ENCODE measurements at places on chromosomes 4 and X.

- DNase-seq: no peak
Measured at GRCh38 chrX:57915680-57916079, 5.4 kb upstream of the ZXDA start.

DNA sequence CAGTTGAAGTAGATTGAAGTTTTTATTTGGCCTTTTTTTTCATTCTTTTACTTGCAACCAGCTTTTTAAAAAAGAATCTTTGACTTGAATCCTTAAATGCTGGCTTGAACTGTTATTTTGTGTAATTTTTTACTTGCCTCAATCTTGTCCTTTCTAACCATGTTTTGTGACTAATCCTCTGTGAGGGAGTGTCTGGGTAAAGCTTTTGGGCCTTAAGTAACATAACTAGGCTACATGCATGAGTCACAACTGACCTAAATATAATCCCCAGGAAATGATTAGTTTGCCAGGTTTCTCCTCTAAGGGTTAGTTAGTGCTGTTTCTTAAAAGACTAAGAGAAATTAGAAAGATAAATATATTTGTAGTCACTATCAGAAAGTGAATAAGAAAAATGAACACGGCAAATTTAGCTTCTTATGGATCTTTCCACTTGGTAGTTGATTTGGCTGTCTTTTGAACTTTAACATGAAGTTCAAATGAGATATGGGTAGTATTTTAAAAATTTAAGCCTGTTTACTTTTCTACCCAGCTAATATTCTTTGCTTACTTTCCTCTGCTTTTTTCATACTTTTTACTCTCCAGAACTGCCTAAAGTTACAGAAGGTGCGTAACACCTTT, 13.0 kb downstream of the EXOC1 start:
- DNase-seq: peak; percentile 92

DNA sequence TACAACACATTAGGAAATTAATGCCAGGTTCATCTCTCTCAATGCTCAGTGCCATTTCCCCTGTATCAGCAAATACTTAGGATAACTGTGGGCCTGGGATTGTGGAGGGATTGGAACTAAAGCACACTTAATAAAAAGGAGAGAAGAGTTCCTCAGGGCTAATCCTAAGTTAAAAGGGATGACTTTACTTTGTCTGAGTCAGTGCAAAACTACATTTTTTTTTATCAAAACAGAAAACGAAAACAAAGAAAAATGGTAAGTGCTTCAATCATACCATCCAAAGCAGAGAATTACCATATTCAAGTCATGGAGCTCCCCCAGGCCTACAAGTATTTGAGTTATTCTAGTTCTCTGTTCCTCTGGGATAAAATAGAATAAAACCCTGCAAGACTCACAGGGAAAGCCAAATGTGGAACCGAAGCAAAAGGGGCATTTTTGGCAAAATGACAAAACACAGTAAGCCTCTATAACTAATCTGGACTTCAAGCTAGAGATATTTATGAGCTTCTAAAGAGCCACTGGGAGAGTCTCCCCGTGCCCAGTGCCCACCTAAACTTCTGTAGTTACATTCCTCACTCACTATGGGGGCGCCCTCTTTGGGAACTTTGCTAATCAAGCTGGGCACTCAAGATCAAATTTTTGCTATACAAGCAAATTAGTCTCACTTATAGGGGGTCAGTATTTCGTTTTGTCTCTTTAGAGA, 53.4 kb downstream of the PALLD start:
- DNase-seq: no peak

- DNase-seq: no peak
Measured at GRCh38 chr4:181529537-181529936, 713.7 kb upstream of the TENM3 start.

DNA sequence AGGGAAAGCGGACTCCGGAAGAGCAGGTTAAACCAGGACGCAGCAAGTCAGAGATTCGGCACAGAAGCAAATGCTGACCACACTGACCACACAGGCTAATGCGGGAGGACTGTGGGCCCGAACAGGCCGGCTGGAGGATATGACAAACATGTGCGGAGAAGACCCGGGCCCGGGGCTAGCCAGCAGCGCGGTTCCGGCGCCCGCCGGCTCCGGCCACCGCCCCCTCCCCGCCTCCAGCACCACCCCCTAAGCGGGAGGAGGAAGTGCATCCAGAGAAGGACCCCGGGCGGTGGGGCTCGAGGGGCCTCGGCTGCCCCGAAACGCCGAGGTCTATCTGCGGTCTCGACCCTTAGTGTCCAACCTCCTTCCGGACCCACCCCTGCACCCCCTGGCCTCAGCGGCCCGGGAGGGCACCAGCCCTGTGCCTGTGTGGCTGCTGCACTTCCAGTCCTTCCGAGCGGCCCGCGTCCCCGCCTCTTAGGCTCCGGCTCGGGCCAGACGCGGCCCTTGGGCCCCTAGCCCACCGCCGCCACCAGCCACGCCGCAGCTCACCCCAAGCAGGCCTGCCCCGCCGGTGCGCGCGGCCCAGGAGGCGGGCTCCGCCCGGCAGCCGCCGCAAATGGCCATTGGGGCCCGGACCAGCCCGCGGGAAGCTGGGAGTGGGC, 2.1 kb downstream of the ELOVL6 start:
- peak; percentile 19 for DNase-seq

- DNase-seq: no peak
Measured at GRCh38 chrX:104567506-104567905, 1.5 kb downstream of the IL1RAPL2 start.

DNA sequence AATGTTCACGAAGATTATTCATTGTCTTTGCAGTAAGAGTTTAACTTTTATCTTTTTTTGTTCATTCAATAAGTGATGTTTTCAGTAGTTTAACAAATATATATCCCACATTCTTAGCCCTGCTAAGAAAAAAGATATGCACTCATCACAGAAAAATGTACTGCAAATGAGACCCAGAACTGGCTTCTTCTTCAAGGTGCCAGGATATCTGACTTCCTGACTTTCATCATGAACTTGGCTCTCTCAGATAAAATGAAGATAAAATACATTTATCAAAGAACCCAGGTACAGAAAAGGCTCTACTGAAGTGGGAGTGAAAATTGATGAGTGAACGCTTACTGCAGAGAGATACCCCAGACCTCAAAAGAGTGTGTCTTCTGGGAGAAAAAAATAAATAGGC, 177.8 kb upstream of the DKK2 start:
- no peak for DNase-seq

GRCh38 chr4:84531689-84532088, 32.6 kb upstream of the NKX6-1 start:
- no peak for DNase-seq

DNA sequence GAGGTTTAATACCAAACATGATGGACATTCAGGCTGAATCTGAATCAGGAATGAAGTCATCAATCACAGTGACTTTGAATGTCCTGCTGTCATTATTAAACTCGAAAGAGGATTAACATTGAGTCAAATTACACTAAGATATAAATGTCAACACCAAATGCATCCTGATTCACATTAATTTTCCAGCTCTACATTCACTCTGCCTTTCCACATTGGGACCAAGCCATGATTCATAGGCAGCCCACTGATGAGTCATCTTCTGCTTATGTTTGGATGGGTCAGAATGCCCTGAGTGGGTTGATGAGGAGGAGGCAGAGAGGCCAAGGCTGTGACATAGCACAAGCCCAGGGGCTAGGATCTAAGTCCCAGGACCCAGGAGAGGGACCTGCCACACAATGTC, 247.6 kb upstream of the RPS6KA3 start:
- peak; percentile 91 for DNase-seq

- no peak for DNase-seq
Measured at GRCh38 chrX:94831364-94831763, 1157.4 kb downstream of the FAM133A start.

DNA sequence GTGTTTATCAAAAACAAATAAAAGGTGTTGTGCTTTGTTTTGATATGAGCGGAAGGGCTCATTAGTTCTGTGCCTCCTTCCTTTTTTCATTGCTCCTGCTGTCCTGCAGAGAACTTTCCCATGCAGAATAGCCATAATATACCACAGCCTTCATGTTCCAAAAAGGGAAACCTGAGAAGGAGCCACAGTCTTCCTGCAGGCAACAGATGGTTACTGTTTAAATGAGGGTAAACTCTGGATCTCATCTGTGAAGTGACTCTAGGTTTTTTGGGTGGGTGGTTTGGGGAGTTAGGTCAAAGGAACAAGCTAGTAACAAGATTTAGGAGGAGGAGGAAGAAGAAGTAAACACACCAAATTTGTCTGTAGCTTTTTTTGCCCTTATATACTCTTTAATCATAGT, 131.8 kb downstream of the BMPR1B start:
- no peak for DNase-seq

DNA sequence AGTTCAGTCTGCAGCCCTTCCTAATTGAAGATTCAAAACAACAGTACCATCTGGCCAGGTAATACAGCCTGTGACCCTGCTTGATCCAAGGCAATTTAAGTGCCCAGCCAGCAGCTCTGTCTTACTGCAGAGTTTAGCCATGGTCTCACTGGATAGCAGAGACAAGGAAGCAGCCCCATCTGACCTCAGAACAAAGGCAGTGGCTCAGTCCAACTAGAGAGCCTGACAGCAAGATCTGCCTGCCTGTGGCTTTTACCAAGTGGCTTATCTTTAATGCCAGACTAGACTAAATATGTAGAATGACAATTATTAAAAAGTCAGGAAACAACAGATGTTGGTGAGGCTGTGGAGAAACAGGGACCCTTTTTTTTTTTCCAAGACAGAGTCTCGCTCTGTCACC, 293.4 kb downstream of the DTHD1 start:
- DNase-seq: no peak

GRCh38 chr4:53508446-53508845, 82.8 kb downstream of the LNX1 start:
- DNase-seq: no peak

GRCh38 chr4:37881811-37882210, 9.1 kb upstream of the TBC1D1 start:
- no peak for DNase-seq

- no peak for DNase-seq
Measured at GRCh38 chr4:123787512-123788080, 391.0 kb downstream of the SPRY1 start.

GRCh38 chrX:77635373-77635772, 150.6 kb downstream of the ATRX start:
- DNase-seq: no peak

GRCh38 chr4:36283912-36284465, 2.6 kb downstream of the DTHD1 start:
- no peak for DNase-seq

GRCh38 chr4:120718979-120719566, 203.5 kb downstream of the PRDM5 start:
- DNase-seq: no peak

DNA sequence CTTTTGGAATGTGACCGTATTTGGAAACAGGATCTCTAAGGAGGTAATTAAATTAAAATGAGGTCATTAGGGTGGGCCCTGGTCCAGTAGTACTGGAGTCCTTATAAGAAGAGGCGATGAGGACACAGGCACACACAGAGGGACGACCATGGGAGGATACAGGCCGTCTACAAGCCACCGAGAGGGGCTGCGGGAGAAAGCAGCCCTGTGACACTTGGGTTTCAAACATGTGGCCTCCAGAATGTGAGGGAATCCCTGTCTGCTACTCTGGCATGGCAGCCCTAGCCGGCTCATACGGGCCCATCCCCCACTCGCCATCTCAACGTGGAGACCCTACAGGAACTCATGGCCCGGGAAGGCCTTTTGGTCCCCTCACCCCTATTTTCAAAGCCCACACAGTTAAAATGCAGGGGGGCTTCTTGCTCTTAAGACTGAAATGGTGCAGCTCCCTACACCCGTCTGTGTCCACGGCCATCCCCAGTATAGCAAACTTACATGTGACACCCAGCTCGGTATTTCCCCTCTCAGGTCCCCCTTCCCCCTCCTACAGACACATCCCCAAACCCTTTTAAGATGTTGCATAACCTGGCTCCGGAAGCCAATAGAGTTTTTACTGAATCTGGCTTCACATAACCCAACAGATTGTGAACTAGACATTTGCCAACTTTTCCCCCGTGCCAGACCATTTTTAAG, 124.1 kb upstream of the TBL1X start:
- DNase-seq: peak; percentile 67

DNA sequence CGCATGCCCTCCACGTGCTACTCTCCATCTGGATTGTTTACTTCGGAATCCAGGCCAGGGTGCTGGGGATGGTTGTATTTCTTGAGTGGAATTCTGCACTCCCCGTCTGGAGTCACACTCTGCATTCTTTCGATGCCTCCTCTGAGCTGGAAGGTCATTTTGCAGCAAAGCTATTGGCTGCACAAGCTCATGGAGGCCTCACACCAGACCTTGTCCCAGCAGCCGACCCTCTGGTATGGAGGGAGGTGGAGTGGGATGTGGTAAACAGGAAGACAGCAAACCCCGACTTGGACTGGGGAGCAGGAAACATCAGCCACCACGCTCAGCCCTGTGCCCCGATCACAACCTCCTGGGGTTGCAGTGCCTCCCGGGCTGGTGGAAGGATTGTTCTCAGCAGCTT, 225.3 kb upstream of the LNX1 start:
- no peak for DNase-seq

- DNase-seq: no peak
Measured at GRCh38 chr4:95505151-95505550, 43.6 kb downstream of the UNC5C start.

- no peak for DNase-seq
Measured at GRCh38 chr4:128347930-128348660, 60.5 kb upstream of the PGRMC2 start.

DNA sequence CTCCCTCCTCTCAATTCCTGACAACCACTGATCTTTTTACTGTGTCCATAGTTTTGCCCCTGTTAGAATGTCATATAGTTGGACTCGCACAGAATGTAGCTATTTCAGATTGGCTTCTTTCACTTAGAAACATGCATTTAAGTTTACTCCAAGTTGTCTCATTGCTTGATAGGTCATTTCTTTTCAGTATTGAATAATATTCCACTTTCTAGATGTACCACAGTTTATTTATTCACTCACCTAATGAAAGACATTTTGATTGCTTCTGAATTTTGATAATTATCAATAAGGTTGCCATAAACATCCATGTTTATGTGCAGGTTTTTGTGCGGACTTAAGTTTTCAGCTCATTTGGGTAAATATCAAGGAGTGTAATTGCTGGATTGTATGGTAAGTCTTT, 38.5 kb downstream of the SLC9B1 start:
- DNase-seq: no peak

DNA sequence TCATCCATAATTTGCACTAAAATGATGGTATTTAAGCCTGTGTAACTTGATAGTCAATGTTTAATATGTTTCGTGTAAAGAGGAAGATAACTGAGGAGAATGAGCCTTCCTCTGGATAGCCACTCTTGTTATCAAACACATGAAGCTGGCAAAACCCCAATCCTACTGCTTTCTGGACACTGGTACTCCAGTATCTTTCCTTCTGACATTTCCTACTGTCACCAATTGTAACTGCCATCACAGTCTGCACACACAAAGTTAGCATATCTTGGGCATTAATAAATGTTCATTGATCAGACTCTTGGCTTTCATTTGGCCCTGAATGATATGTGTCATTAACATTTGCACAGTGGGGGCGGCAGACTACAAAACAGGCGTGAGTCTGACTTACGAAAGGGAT, 419.1 kb downstream of the TMA16 start:
- DNase-seq: no peak

DNA sequence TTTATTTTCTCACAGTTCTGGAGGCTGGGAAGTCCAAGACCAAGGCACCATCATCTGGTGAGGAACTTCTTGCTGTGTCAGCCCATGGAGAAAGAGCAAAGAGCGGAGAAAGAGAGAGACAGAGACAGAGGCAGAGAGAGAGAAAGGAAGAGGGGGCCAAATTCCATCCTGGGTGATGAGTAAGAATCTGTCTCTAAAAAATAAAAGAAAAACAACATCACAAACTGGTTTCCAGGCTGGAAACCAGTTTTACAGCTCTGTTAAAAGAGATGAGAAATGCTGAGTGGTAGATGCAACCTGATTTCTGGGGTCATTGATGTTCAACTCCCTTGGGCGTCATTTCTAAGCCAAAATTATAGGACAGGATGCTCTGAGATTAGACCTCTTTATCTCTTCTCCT, 72.9 kb downstream of the SHOX start:
- DNase-seq: no peak
